Cortex of kidney (tissue), 1 donor: ENCODE measurements at places on chromosomes 5 and 9.

- DNase-seq = no peak
Observed at GRCh38 chr5:33153831-33154230, 286.9 kb upstream of the TARS1 start.

- no peak for DNase-seq
Observed at GRCh38 chr9:14186096-14186495, 127.8 kb downstream of the NFIB start.

DNA sequence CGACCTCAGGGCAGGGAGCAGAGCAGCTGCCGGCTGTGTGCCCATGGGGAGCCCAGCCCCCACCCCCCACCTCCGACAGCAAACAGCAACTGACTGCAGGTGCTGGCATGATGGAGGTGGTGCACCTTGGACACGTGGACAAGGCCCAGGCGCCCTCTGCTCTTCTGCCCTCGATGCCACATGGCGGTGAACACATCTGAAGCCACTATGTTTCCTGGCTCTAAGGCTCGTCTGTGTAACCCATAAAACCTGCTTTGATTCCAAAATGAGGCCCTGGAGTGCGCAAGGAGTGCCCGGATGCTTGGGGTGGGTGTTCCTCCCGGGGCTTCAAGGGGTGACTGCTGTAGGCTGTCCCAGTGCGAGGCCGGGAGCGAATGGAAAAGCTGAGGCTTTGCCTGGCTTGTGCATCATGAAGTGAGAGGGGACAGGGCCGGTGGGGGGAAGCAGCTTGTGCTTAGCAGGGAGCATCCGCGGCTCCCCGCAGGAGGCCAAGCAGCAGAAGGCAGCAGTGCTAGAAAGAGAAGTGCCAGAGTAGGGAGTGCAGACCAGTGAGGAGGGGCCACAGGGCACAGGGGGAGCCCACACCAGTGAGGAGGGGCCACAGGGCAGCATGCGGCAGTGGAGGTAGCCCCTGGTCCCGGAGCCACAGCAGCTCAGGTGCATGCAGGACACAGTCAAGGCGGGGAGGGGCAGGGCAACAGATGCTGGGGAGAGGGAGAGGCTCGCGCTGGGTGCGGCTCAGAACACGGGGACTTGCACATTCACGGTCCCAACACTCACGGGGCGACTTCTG, 30.0 kb downstream of the NKD2 start:
- DNase-seq = no peak

GRCh38 chr5:169151051-169151805, 149.7 kb downstream of the SLIT3 start:
- DNase-seq = no peak

DNA sequence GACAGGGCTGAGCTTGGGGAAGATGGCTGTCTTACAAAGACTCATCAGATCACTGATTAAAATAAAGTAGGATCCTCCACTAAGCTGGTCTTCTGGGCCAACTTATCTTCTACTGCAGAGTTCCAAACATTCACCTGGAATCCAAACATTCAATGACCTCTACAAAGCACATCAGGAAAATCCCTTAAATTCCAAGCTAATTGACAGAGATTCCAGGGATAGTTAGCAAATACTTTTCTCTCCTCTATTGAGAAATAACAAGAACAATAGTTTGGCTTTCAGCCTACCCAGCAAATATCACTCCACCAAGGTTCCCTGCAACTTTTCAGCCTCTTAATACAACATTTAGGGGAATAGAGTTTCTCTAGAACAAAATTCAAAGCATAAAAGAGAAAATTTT, 140.6 kb upstream of the LIFR start:
- DNase-seq = no peak
